Stimulated activated CD4-positive, alpha-beta T cell treated with anti-CD3 and anti-CD28 coated beads, Interleukin-15, amount 100 ng/mL, for 1 hour (primary cell): ENCODE measurements at places on chromosomes 16 and 17.

- DNase-seq: no peak
These were observed 405.9 kb downstream of the CNTNAP4 start for GRCh38 chr16:76683051-76683450.

- no peak for DNase-seq
These were observed 10.7 kb upstream of the NOS2 start for GRCh38 chr17:27810902-27811557.

GRCh38 chr17:15650741-15651582, 31.5 kb upstream of the FBXW10B start:
- no peak for DNase-seq

DNA sequence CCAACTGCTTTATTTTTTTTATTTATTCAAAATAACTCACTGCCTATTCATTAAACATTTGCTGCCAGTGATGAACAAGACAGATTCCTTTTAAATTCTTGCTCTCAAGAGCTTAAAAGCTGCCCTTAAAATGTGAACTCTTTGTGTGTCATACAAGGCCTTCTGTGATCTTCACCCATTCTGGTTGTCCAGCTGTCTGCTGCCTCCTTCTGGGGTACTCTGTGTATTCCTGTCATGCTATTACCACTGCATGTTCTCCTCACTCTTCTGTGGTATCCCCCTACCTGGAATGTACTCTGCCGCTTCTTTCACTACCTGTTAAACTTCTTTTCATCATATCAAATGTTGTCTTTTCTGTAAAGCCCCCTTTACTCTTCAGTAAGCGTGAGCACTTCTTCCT, 165.8 kb downstream of the CHD9 start:
- no peak for DNase-seq
